ENCODE measurements at places on chromosomes 1 and 21. TPM values are rescaled to one million over a fixed set of nuclear protein-coding genes. Genes with fewer than 3 reads are reported as not detected.

The FAM163A gene
- total RNA-seq, result 1.2 TPM

DNA sequence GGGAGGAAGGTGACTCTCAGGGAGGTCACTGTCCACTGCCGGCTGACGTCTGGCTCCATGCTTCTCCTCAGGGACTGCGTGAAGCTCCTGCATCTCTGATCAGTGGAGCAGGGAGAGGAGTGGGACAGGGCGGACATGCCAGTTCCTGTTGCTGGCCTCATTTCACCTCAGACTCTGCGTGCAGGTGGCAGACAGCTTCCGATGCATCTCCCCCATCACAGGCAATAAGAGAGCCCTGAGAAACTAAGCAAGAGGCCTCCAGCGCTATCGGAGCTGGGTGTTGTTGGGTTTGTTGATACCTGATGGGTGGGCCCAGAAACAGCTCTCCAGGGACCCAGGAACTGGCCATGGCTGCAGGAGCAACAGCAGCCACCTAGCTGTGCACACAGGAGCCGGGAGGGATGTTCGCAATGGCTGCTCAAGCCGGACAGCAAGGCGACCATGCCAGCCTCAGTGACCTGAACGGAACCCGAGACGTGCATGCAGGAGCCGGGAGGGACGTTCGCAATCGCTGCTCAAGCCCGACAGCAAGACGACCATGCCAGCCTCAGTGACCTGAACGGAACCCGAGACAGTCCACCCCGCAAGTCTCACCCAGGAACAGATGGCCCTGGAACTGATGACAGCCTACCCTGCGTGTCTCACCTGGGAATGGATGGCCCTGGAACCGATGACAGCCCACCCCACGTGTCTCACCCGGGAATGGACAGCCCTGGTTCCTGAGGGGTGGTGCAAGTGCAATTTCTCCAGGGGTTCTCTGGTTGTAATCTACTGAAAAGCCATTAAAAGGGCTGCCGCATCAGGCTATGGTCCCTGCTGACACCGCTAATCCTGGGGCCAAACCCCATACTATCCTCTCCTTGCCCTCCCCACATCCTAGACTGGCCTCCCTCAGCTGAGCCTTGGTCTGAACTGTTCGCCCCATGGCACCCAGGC, 14.2 kb upstream of the PCBP3 start:
- DNase-seq, result no peak

GRCh38 chr1:228488818-228489674, 1.9 kb downstream of the RNF187 start:
- no peak for DNase-seq

- no peak for DNase-seq
Measured at GRCh38 chr1:182568647-182569284, 20.3 kb downstream of the RNASEL start.

GRCh38 chr1:208724079-208724478, 479.9 kb upstream of the PLXNA2 start:
- DNase-seq, result no peak

GRCh38 chr1:87169263-87169910, 159.3 kb upstream of the LMO4 start:
- DNase-seq, result no peak

GRCh38 chr1:4741876-4742423, 87.5 kb downstream of the AJAP1 start:
- DNase-seq, result no peak

GRCh38 chr1:183126528-183126927, 59.5 kb upstream of the LAMC2 start:
- DNase-seq, result no peak

DNA sequence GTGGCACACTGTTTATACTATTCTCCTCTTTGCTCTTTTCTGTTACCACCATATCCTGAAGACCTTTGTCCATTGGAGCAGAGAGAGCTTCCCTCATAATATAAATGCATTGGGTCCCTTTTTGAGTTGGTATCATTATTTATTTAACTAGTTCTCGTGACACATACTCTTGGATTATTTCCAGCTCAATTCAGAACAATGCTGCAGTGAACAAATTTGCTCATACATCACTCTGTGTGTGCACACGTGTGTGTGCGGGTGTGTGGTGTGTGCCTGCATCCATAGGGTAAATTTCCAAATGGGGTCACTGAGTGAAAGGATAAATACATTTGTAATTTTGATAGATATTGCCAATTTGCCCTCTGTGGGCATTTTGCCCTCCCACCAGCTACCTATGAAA, 5.8 kb downstream of the PLA2G2A start:
- DNase-seq, result no peak

GRCh38 chr21:46543306-46543705, 61.6 kb downstream of the S100B start:
- DNase-seq, result no peak

GRCh38 chr1:241881440-241881839, 33.4 kb downstream of the EXO1 start:
- DNase-seq, result no peak

GRCh38 chr21:38777531-38777930, 28.2 kb upstream of the ETS2 start:
- no peak for DNase-seq

- DNase-seq, result no peak
Measured at GRCh38 chr21:40463176-40463575, 383.8 kb downstream of the DSCAM start.

GRCh38 chr1:234963180-234963903, 165.3 kb downstream of the TOMM20 start:
- DNase-seq, result peak; percentile 93

DNA sequence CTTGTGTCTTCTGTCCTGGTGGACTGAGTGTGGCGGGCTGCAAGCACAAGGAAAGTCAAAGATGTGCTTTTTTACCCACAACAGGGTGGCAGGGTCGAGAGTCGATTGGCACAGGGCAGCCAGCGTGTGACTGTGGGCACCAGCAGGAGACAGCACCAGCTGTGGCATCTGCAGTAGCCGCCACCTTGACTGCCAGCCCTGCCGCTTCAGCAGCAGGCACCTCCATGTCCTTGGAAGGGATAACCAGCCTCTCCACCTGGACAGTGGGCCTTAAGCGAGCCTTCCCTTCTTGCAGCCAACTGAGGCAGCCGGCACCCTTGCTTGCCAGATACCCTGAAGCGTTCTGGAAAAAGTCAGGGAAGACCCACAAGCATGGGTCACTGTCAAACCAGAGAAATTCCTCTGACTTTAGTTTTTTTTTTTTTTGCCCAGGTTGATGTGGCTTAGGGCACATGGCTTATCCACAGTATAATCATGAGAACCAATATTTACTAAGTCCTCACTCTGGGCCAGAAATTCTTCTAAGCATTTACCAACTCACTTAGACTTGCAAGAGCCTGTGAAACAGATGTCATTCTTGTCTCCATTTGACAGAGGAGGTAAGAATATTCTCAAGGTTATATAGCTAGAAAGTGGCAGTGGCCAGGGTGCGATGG, 30.1 kb upstream of the PTGFRN start:
- no peak for DNase-seq

The PLEKHO1 gene
- 25.9 TPM for total RNA-seq

GRCh38 chr1:6497215-6497866, 5.9 kb upstream of the PLEKHG5 start:
- peak; percentile 27 for DNase-seq

- DNase-seq, result no peak
Measured at GRCh38 chr1:4045397-4046010, 145.4 kb upstream of the C1orf174 start.

DNA sequence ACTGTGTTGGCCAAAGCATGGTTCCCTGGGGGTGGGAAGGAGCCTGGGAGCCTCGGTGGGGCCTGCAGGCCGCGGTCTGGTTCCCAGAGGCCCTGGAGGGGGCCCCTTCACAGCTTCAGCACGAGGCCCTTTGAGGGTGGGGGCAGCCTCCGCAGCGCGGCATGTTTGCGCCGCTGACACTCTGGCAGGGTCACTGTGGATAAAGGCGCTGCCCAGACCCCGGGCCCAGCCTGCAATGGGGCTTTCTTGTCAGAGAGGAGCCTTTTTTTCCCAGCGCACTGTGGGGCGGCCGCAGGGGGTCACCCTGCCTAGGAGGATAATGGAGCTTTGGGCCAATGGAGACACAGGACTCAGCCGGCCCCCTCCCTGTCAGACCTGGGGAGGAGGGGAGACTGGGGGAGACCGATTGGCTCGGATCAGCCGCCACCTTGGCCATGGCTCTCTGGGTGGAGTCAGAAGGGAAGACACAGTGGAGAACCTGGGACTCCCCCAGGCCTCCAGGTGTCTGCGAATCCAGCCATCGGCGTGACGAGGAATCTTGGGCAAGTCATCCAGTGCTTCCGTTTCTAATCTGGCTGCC, 26.0 kb downstream of the EPHB2 start:
- no peak for DNase-seq

GRCh38 chr1:24504560-24504959, 1.9 kb downstream of the RCAN3 start:
- no peak for DNase-seq

DNA sequence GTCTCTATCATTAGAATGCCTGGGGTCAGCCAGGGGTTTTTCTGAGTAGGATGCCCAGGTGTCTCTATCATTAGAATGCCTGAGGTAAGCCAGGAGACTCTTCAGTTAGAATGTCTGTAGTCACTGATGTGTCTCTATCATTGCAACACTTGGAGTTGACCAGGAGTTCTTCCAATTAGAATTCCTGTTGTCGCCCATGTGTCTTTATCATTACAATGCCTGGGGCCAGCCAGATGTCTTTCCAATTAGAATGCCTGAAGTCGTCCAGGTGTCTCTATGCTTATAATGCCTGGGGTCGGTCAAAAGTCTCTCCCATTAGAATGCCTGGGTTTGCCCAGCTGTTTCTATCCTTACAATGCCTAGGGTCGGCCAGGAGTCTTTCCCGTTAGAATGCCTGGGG, 55.8 kb downstream of the RNF187 start:
- DNase-seq, result peak; percentile 6

- DNase-seq, result no peak
Measured at GRCh38 chr1:119141660-119142059, 1.2 kb upstream of the WARS2 start.

GRCh38 chr1:110726755-110727154, 52.0 kb upstream of the KCNA3 start:
- DNase-seq, result no peak

GRCh38 chr1:151282883-151283725, 1.0 kb downstream of the ZNF687 start:
- DNase-seq, result peak; percentile 58

- DNase-seq, result no peak
Measured at GRCh38 chr1:38997901-38998190, 6.8 kb downstream of the AKIRIN1 start.

DNA sequence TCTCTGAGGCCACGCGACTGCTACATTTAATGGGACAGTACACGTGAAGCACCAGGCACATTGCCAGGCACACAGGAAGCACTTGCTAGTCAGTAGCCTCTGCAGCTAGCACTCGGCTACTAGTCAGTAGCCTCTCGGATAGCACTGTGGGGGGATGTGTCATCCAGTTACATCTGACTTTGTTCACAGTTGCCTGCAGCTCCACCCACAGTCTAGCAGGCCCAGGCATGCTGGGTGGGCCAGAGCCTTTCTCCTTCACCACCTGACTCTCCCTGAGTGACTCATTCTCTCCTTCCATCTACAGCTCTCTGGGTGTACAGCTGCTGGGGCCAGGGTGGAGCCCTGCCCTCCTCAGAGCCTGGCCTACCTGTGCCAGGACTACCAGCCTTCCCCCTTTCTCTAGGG, 51.5 kb downstream of the PTPRF start:
- peak; percentile 79 for DNase-seq

GRCh38 chr1:33295450-33296081, 25.3 kb downstream of the A3GALT2 start:
- DNase-seq, result peak; percentile 96

DNA sequence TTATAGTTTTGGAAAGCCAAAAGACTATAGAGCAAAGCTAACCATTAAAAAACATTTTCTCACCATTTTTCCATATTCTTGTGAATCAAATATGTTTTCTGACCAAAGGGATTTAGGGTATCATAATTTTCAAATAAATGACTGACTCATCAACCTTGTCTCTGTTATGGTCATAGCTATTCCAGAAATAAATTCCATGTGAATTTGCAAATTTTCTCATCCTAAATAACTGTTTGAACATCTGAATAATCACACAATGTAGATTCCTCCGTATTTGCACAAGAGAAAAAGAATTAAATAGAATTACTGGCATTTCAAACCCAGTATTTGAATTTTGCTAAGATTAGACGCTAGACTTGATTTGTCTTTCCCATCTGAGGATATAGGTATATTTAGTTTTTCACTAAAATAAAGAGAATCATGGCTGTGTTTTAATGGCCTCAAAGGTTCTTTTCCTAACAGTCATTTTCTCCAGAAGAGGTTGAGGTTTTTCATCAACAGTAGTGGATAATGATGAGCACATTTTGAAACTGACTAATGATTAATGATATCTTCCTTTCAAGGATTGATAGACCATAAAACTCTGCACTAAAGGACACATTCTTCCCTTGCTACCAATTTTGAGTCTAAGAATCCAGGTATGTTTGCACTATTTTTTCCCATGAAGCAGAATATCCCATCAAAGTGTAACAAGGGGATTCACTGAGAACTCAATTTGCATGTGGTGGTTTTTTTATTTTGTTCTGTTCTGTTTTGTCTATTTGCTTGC, 9.5 kb upstream of the DUSP23 start:
- no peak for DNase-seq

The CNR2 gene
- 0.66 TPM for total RNA-seq

GRCh38 chr1:232393444-232394146, 236.3 kb downstream of the SIPA1L2 start:
- no peak for DNase-seq

DNA sequence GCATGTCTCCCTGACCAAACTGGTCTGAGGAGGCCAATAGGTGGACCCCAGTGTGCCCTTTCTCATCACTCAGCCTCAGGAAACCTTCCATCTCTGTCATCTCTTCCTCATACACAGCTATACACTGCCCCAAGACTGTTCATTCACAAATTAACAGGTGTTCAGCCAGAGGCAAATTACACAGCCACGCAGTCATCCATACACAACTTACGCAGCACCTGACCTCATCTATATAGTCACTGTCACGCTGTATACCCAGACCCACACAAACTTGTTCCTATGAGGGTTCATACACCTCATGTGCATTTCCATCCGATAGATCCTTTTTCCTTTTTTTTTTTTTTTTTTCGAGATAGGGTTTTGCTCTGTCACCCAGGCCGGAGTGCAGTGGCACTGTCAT, 12.4 kb downstream of the DLGAP3 start:
- no peak for DNase-seq

The MFSD2A gene
- 239 TPM for total RNA-seq

The OR2L5 gene
- total RNA-seq, result not detected

DNA sequence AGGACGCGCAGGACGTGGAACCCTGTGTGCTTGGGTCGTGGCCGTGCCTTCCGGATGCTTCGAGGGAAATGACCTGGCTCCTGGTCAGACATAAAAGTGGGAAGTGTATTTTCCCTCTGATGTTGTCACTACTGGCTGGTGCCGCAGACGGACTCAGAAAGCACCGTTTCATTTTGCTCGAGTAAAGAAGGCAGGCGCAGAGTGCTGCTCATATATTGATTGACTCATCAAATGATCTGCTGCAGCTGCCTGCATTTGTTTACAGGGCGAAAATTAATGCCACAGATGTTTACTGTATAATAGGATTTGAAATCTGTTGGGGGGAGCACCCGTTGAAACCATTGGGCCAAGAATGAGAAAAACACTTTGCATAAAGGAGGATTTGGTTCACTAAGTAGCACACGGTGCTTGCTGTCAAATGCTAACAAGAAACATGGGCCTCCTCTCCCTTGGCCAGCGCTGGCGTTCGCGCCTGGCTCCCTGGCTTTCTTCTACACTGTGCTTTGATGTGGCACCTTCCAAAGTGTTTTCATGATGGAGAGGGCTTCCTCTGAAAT, 365.5 kb downstream of the CAMTA1 start:
- no peak for DNase-seq

- no peak for DNase-seq
Measured at GRCh38 chr1:23246274-23246673, 29.0 kb upstream of the HTR1D start.

Measured in Peyer's patch (tissue), 4 donors.